ENCODE measurements at places on chromosomes 11 and 22.

GRCh38 chr11:86955361-86956120 is at the start of gene FZD4:
Gene FZD4 (minus strand): TSS chr11:86955395. CDS start chr11:86955085, 310 bp downstream.
- peak; percentile 89 for DNase-seq

- peak; percentile 90 for DNase-seq
Observed at GRCh38 chr22:23183061-23183698, 2.9 kb downstream of the BCR start.

- DNase-seq: no peak
Observed at GRCh38 chr11:31790649-31791048, 20.5 kb downstream of the PAX6 start.

- no peak for DNase-seq
Observed at GRCh38 chr22:38088629-38089473, 4.9 kb upstream of the SLC16A8 start.

GRCh38 chr11:8731647-8732323 is 49.2 kb downstream of the RPL27A start:
- no peak for DNase-seq
